ENCODE measurements at places on chromosomes 3 and 15. TPM values are rescaled to one million over a fixed set of nuclear protein-coding genes. Genes with fewer than 3 reads are reported as not detected.

- no peak overlapping the region for H3K4me3 ChIP-seq
- no peak for DNase-seq
- H3K4me1 ChIP-seq: no peaks in the 10 kb centered on the region
- H3K36me3 ChIP-seq: no peaks in the 10 kb centered on the region
These were observed 425.2 kb downstream of the SQOR start for GRCh38 chr15:46059921-46060594.

GRCh38 chr3:137131081-137131480, 173.3 kb downstream of the IL20RB start:
- H3K27me3 ChIP-seq: no peaks in the 10 kb centered on the region
- no peaks in the 10 kb centered on the region for H3K36me3 ChIP-seq
- H3K4me3 ChIP-seq: no peak overlapping the region
- no peaks in the 10 kb centered on the region for H3K4me1 ChIP-seq
- no peak for DNase-seq

The KNSTRN gene
- total RNA-seq: 8.4 TPM

GRCh38 chr3:48928679-48929078, 10.0 kb downstream of the ARIH2 start:
- peaks cover 68% of the 10 kb centered on the region for H3K4me1 ChIP-seq
- H3K36me3 ChIP-seq: peaks cover 23% of the 10 kb centered on the region
- no peak overlapping the region for H3K4me3 ChIP-seq
- H3K27ac ChIP-seq: peak overlapping the region; percentile 59
- no peaks in the 10 kb centered on the region for H3K27me3 ChIP-seq

DNA sequence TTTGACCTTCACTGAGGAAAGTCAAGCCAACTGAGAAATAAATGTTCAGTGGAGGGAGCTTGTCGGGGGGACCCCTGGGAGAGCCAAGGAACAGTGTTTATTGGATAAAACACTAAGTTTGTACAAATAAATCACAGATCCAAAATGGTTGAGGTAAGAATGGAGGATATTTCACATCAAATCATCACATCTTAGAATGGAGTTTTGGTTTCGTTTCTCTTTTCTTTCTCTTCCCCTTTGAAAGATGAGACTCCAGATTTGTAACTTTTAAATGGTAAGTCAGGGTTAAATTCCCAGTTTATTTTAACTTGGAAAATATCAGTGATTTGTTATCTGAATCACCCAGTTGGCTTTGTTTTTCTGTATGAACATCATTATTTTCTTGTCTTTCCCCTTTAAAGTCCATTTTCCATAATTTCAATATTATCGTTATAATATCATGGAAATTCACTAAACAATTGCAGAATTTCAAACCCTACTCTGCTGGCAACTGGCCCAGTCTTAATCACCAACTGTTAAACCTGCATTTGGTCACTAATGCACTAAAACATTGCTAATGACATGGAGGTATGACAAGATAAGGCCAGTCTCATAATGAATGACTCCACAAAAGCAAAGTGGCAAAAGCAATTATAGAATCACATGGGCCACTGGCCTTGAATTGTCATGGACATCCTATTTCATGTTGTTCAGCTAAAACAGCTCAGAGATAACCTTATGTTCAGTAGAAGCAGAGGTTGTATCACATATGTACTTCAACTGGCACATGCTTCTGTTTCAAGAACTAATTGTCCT, 295.1 kb downstream of the SHOX2 start:
- no peaks in the 10 kb centered on the region for H3K4me1 ChIP-seq
- H3K27ac ChIP-seq: no peak overlapping the region
- no peak overlapping the region for H3K4me3 ChIP-seq
- no peaks in the 10 kb centered on the region for H3K36me3 ChIP-seq
- H3K27me3 ChIP-seq: no peaks in the 10 kb centered on the region

The LMOD3 gene
- 110 TPM for total RNA-seq

- H3K27ac ChIP-seq: no peak overlapping the region
- DNase-seq: no peak
- no peaks in the 10 kb centered on the region for H3K27me3 ChIP-seq
- H3K36me3 ChIP-seq: no peaks in the 10 kb centered on the region
- no peak overlapping the region for H3K4me3 ChIP-seq
These were observed 107.9 kb downstream of the RPL22L1 start for GRCh38 chr3:170762064-170762463.

- no peak overlapping the region for H3K27ac ChIP-seq
- H3K4me1 ChIP-seq: no peaks in the 10 kb centered on the region
- H3K36me3 ChIP-seq: no peaks in the 10 kb centered on the region
- no peaks in the 10 kb centered on the region for H3K27me3 ChIP-seq
- H3K4me3 ChIP-seq: no peak overlapping the region
These were observed 39.9 kb upstream of the ULK4 start for GRCh38 chr3:42001777-42002176.

GRCh38 chr3:177946936-177947335, 589.3 kb upstream of the KCNMB2 start:
- no peaks in the 10 kb centered on the region for H3K27me3 ChIP-seq
- H3K27ac ChIP-seq: no peak overlapping the region
- H3K36me3 ChIP-seq: no peaks in the 10 kb centered on the region
- H3K4me1 ChIP-seq: no peaks in the 10 kb centered on the region
- no peak for DNase-seq
- H3K4me3 ChIP-seq: no peak overlapping the region

The SRGAP3 gene
- 5.0 TPM for total RNA-seq

GRCh38 chr15:80915472-80915871, 74.1 kb downstream of the MESD start:
- DNase-seq: no peak
- H3K27ac ChIP-seq: no peak overlapping the region
- peaks cover 2% of the 10 kb centered on the region for H3K36me3 ChIP-seq
- no peaks in the 10 kb centered on the region for H3K4me1 ChIP-seq
- H3K4me3 ChIP-seq: no peak overlapping the region

The ATP13A4 gene
- not detected for total RNA-seq

- H3K4me1 ChIP-seq: no peaks in the 10 kb centered on the region
- no peak overlapping the region for H3K4me3 ChIP-seq
- H3K36me3 ChIP-seq: no peaks in the 10 kb centered on the region
These were observed 88.7 kb downstream of the NCEH1 start for GRCh38 chr3:172622156-172622555.

GRCh38 chr3:182596676-182597410, 196.5 kb upstream of the ATP11B start:
- no peak overlapping the region for H3K27ac ChIP-seq
- no peaks in the 10 kb centered on the region for H3K4me1 ChIP-seq
- no peak overlapping the region for H3K4me3 ChIP-seq
- no peaks in the 10 kb centered on the region for H3K27me3 ChIP-seq

DNA sequence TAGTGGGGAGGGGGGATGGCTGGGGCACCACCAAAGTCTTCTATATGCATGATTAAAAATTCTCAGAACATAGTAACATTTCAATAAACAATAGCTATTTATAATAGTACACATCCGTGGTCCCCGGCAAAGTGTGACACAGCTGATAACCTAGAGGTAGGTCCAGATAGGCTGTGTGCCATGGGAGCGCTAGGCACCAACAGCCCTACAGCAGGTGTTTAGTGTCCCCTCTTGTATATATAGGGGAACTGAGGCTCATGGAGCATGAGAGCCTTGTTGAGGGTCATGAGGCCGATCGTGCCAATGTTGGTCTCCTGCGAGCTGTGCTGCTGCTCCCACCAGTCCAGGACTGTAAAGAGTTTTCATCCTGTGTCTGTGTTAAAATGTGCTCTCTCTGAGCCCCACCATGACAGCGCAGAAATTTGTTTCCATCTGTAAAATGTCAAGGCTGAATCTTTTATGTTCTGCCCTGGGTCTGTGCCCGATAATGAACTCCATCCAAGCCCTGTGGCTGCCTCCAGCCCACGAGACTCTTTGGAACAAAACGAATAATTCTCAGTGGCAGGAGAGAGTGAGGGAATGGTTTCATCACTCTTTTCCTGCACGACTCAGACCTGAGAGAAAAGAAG, 14.5 kb downstream of the TMEM158 start:
- peaks cover 5% of the 10 kb centered on the region for H3K4me1 ChIP-seq
- H3K27ac ChIP-seq: no peak overlapping the region
- no peak overlapping the region for H3K4me3 ChIP-seq

DNA sequence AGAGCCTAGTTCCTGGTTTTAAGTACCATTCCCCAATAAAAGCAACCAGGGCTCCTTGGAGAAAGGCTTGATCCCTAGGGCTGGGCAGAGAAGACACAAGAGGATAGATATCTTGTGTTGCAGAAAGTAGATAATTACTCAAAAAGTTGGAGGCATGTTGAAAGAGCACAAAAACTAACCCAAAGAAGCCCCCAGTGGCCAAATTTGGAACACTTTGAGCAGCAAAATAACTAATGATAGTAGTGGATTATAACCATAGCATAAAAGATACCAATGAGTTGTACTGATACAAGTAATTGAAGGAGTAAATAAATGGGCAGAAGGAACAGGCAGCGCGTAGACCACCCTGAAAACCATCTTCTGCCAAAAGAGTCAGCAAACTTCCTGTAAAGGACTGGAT, 12.0 kb downstream of the EXOSC7 start:
- peaks cover 27% of the 10 kb centered on the region for H3K4me1 ChIP-seq
- H3K27ac ChIP-seq: no peak overlapping the region
- peaks cover 14% of the 10 kb centered on the region for H3K36me3 ChIP-seq
- H3K4me3 ChIP-seq: no peak overlapping the region
- no peak for DNase-seq

DNA sequence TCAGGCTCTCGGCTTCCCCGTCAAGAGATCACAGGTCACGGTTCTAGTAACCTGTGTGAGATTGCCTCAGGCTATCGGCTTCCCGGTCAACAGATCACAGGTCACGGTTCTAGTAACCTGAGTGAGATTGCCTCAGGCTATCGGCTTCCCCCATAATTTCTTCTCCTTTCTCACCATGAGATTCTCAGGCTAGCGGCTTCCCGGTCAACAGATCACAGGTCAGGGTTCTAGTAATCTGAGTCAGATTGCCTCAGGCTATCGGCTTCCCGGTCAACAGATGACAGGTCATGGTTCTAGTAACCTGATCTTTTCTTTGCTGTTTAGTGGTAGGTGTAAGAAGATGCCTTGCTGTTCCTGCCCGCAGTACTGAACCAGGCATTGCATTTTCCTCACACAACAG, 418.2 kb upstream of the ZNF717 start:
- DNase-seq: no peak
- no peaks in the 10 kb centered on the region for H3K27me3 ChIP-seq
- no peaks in the 10 kb centered on the region for H3K4me1 ChIP-seq
- no peak overlapping the region for H3K27ac ChIP-seq

DNA sequence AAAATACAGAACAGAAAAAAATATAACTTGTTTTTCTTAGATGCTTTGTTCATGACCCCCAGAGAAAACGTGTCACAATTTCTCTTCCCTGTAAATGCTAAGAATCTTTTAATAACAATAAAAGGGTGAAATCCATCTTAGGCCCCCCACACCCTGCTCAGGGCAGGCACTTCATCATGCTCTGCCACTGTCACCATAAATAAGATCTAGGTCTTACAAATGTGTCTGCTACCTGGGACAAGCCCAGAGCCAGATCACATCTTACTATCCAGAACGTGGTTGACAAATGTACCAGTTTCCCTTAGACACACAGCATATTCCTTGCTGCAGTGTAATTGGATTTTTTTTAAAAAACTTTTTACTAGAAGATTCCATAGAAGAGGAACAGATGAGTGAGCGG, 795.4 kb downstream of the AGBL1 start:
- no peak overlapping the region for H3K4me3 ChIP-seq
- H3K4me1 ChIP-seq: no peaks in the 10 kb centered on the region
- H3K36me3 ChIP-seq: no peaks in the 10 kb centered on the region
- DNase-seq: no peak

The A4GNT gene
- not detected for total RNA-seq

The COL6A5 gene
- not detected for total RNA-seq

GRCh38 chr3:10299679-10300078, 6.9 kb upstream of the GHRL start:
- H3K27me3 ChIP-seq: no peaks in the 10 kb centered on the region
- no peak overlapping the region for H3K27ac ChIP-seq
- peaks cover 68% of the 10 kb centered on the region for H3K36me3 ChIP-seq
- H3K4me3 ChIP-seq: no peak overlapping the region
- DNase-seq: no peak
- H3K4me1 ChIP-seq: no peaks in the 10 kb centered on the region

DNA sequence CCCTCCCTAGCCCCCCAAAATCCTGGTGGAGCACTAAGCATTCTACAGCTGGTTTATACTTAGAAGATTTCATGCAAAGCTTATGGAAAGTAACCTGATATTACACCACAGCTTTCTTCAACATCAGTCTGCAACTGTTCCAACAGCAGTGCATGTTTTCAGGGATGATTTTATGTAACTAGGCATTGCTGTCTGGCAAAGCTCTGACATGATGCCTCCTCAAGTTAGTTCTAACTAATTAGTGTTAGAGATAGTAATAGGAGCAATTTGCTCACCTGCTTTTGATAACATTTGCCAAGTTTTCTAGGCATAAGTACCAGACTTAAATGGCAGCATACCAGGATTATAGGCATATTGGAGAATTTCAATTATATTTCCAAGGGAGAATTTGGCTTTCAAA, 330.3 kb upstream of the SGO1 start:
- H3K4me1 ChIP-seq: no peaks in the 10 kb centered on the region
- no peaks in the 10 kb centered on the region for H3K36me3 ChIP-seq
- DNase-seq: no peak
- H3K27me3 ChIP-seq: no peaks in the 10 kb centered on the region
- H3K4me3 ChIP-seq: no peak overlapping the region

- no peaks in the 10 kb centered on the region for H3K36me3 ChIP-seq
- no peaks in the 10 kb centered on the region for H3K27me3 ChIP-seq
- no peak overlapping the region for H3K27ac ChIP-seq
- peaks cover 6% of the 10 kb centered on the region for H3K4me1 ChIP-seq
- H3K4me3 ChIP-seq: no peak overlapping the region
These were observed 79.6 kb downstream of the IGF2BP2 start for GRCh38 chr3:185744997-185745843.

- H3K27ac ChIP-seq: no peak overlapping the region
- H3K4me1 ChIP-seq: no peaks in the 10 kb centered on the region
- no peak overlapping the region for H3K4me3 ChIP-seq
- no peak for DNase-seq
- H3K27me3 ChIP-seq: no peaks in the 10 kb centered on the region
These were observed 16.3 kb upstream of the MB21D2 start for GRCh38 chr3:192933779-192934460.

- H3K27ac ChIP-seq: peak overlapping the region; percentile 61
- no peaks in the 10 kb centered on the region for H3K4me1 ChIP-seq
- H3K27me3 ChIP-seq: no peaks in the 10 kb centered on the region
- no peak overlapping the region for H3K4me3 ChIP-seq
- DNase-seq: peak; percentile 84
These were observed 32.8 kb downstream of the LINGO1 start for GRCh38 chr15:77599899-77600298.

The CLSTN2 gene
- total RNA-seq: 13.6 TPM

DNA sequence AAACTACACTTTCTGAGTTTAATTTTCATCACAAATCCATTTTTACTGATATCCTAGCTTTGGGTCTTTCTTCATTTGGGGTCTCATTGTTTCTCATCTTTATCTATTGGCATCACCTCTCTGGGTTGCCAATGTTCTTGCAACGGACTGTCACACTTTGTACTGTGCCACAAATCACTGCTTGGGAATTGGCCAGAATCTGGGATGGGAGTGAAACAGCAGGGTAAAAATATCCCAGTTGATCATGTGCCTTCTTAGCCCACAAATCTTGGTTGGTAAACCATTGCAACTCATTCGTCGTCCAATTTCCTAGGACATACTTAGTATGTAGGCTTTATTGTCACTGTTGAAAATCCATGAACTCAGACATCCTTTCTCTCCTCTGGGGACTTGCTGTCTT, 698.5 kb downstream of the OTOL1 start:
- H3K27me3 ChIP-seq: no peaks in the 10 kb centered on the region
- no peak overlapping the region for H3K4me3 ChIP-seq
- no peak for DNase-seq
- H3K27ac ChIP-seq: peak overlapping the region; percentile 12

The SLC51B gene
- not detected for total RNA-seq

Data from right atrium auricular region (tissue), 2 donors.